ENCODE measurements at places on chromosomes 12 and 14. TPM values are rescaled to one million over a fixed set of nuclear protein-coding genes. Genes with fewer than 3 reads are reported as not detected.

DNA sequence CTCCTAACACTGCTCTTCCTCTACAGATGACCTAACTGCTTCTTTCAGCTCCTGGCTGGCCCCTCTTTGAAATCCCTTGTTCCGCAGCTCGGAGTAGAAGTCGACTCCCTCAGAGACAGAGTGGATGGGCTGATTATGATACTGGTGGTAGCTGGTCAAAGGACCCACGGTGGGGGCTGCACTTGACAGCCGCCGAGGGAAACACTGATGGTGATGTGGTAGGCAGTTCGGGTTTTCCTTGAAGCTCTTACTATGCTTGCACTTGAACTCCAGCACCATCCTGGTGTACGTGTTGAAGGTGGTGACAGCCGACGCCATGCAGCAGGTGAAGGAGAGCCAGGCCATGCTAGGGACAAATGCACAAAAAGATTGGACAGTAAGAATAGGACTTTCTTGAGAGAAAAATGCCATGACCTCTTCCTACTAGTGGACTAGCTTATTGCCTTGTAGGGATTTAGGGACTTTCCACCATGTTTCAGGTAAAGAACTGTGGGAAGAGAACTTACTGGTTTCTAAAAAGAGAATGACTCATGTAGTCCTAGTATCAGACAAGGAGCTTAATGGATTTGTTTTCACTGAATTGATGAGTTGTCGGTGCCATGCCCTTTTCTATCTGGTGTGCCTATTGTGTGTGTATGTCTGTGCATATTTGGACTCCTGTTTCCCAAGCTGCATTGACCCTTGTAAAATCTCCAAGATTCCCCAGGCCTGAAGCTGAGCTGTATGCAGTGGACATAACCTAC is 18.4 kb downstream of the GSG1 start:
- DNase-seq, result no peak

VRTN gene
- total RNA-seq, result not detected

GRCh38 chr12:7344833-7345606 is 41.1 kb downstream of the ACSM4 start:
- DNase-seq, result no peak

- no peak for DNase-seq
Observed at GRCh38 chr12:56020423-56021184, at the start of gene IKZF4. Gene IKZF4 (plus strand): TSS chr12:56021043. CDS start chr12:56021494, 451 bp downstream.

Data from occipital lobe (tissue), 3 donors.